ENCODE measurements at places on chromosomes 16 and 17.

- DNase-seq, result no peak
These were observed 4.4 kb downstream of the CFAP97D1 start for GRCh38 chr17:43784628-43785101.

- no peak for DNase-seq
These were observed 14.1 kb downstream of the MAPT start for GRCh38 chr17:45908460-45908859.

DNA sequence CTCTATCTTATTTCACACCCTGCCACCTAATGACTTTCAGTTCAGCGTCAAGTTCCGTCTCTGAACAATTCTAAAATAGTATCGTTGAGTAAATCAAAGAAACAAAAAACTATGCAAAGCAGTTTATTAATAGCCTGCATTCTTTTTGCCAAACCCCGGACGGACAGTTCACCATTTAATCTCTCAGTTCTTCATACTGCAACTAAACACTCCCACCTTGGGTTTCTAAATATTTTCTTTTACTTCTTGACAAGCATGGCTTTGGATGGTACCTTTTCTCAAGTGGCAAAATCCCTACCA is 1.2 kb downstream of the MYH11 start:
- DNase-seq, result no peak

GRCh38 chr16:30179195-30179594 is 4.2 kb upstream of the CORO1A start:
- no peak for DNase-seq

DNA sequence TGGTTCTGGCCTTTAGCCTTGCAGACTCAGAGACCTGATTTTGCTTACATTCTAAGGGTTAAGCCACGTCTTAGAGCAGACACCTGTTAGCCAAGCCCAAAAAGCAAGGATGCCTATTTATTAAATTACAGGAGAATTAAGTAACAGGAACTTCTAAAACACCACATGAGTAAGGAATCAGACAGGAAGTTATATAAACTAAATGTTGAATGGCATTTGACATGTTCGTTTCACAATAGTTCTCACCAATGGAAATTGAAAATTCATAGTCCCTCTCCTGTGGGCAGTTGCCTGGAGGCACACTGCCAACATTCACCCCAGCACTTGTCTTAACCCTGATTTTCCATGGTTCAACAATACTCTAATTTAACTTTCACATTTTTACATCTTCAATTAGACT is 9.0 kb downstream of the KRTAP9-7 start:
- DNase-seq, result no peak

DNA sequence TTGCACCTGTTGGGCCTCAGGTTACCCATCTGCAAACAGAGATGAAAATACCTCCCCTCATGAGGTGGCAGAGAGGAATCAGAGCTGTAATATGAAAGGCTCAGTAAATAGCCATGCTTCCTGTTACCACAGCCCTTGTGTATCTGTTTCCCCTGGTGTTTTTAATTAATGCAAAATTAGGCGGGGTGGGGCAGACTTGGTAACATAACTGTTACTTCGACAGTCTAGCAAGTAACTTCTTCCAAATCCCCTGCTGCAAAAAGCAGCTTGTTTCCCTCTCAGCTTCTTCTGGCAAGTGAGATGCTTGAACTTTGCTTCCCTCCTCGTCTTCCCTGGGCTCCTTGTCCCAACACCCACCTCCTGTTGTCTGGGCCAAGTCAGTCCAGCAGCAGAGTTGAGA is 381.5 kb downstream of the CPPED1 start:
- no peak for DNase-seq
